A549 treated with Hydrocortisone at 1 μM for 4 hours (cell line): ENCODE measurements at places on chromosomes 13 and 19. TPM values are rescaled to one million over a fixed set of nuclear protein-coding genes. Genes with fewer than 3 reads are reported as not detected.

Gene IGFL3
- 0.35 to 0.39 TPM in 2 of 5 replicates, not detected in the others for total RNA-seq

Gene PRR22
- 1.3 to 2.8 TPM (median 2.4 TPM) in 5 replicates for total RNA-seq

Gene SERPINE3
- total RNA-seq = 0.07 TPM in 1 of 5 replicates, not detected in the others

Gene KCNN1
- 0.41 to 1.2 TPM (median 0.66 TPM) in 5 replicates for total RNA-seq

Gene ANKLE1
- 0.36 to 0.58 TPM (median 0.38 TPM) in 5 replicates for total RNA-seq

Gene FGF21
- not detected in 5 replicates for total RNA-seq

Gene LIM2
- not detected in 5 replicates for total RNA-seq
